ENCODE measurements at places on chromosomes 2 and 18.

DNA sequence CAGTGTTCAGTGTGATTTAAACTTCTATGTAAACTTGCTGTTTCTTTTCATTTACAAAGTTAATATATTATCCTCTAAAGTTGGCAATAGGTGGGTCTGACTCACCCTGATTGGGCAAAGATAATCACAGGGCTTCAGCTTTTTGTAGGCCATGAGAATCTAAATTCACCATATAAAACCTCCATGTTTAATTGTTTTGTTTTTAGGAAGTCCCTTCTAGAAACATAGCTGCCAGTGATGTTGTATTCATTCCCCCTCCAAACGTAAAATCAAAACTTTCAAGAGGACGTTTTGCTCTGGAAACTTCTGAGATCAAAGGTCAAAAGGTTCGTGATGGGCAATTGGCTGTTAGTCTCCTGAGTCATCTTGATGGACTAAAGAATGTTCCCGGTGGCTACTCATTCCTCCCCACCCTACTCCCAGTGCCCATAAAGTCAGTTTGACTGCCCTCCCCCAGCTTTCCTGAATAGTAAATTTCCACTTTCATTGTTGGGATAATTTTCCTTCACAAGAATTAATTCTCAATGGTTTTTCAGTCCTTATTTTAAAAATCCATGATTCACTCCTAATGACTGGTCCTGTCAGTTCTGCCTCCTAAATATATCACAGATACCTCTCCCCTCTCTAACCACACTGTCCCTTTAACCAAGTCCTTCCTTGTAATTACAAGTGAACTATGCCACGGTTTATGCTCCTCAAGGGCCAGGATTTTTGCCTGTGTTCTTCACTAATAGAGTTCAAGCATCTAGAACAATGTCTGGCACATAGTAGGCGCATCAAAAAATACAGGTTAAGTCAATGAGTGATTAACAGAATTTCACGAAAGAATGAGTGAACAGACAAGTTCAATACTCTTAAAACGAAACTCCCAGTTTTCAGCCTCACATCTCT, 164.4 kb upstream of the VRK2 start:
- peak; percentile 62 for DNase-seq

DNA sequence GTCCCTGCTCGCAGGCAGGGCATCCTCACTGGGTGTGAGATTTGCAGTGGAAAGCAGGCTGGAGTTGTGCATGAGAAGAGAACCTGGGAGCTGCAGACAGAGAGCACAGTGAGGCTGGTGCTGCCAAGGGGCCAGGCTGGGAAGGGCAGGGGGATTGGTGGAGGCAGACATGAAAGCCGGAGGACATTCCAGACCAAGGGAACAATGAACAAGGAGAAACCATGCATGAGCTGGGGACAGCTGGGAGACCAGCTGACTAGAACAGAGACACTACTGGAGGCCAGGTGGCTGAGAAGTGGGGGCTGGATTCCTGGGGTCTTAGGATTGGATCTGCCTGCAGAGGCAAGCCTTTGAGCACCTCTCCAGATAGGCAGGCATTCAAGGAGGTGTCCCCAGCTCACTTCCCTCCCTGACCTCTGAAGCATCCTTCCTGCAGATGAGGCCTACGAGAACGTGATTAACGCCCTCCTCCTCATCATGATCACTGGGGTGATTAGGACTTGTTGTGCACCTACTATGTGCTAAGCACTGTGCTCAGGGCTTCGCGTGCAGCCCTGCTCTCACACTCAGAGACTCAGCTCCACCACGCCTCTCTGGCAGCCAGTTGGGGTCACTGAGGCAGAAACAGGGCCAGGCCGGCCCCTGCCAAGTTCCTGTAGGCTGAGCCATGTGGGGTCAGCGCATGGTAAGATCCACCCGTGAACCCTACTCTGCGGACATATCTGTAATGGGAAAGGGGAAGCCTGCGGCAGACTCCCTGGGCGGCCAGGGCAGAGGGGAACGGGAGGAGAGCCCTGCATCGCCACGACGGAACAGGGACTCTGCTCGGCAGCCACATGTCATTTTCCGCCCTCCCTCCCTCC, 74.8 kb upstream of the SLC66A3 start:
- no peak for DNase-seq

GRCh38 chr2:241910604-241911520, 41.3 kb downstream of the RTP5 start:
- DNase-seq, result no peak

DNA sequence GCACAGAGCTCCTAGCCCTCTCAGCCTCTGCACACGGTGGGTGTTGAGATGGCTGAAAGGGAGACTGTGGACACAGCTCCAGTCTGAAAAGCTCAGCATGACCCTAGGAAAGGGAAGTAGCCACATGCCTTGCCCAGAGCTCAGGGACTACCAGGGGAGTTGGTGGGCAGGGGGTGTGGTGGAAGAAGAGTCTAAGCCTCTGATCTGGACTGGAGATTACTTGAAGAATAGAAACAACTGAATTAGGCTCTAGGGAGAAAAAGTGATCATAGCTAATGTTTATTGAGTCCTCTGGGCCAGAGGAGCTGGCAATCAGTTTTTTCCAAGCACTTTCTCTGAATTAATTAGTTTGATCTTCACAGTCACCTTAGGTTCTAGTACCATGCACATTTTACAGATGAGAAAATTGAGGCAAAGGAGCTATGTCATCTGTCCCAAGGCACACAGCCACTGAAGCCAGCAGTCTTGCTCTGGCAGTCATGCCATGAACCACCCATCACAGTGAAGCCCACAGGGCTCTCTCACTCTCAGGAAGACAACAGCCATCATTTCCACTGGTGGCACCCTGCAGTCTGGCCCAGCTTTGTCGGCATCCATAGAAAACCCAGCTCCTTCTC, 10.3 kb downstream of the SDC1 start:
- DNase-seq, result no peak

DNA sequence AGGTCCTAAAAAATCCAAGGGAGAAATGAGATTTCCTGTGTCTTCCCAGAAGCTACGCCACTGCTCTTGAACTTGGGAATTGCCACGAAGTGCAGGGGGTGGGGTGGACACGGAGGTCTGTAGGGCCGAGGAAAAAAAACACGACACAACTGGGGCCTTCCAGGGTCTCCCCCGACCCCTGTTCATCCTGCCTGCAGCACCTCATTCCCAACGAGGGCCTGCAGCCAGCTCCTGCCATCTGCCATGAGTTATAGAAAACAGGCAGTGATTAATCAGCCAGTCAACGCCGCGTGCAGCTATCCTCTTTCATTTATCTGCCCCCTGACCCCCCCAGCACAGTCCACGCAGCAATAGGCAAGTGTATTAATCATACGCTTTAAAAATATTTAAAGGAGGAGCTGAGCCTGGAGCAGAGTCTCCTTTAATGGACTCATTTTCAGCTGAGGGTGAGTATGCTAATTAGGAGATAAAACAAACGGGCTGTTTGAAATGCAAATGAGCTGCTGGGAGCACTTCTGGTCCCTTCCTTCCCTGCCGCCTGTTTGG, 209.9 kb downstream of the TFCP2L1 start:
- peak; percentile 87 for DNase-seq

DNA sequence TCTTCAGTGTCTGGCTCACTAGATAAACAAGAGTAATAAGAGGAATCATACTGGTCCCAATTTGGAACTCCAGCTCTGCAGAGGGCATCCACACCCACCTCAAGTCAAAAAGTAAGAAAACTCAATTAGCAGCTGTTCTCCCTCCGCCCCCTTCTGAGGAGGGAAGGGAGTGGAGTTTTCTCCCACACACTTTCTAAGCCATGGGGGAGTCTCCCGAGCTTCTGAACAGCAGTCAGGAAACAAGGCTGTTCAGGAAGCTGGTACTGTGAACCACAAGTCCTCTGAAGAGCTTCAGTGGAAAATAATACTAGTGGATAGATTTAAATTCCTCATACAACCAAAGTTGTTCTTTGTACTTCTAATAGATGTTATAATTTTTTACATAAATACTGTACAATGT, 32.9 kb upstream of the SPTBN1 start:
- DNase-seq, result no peak

DNA sequence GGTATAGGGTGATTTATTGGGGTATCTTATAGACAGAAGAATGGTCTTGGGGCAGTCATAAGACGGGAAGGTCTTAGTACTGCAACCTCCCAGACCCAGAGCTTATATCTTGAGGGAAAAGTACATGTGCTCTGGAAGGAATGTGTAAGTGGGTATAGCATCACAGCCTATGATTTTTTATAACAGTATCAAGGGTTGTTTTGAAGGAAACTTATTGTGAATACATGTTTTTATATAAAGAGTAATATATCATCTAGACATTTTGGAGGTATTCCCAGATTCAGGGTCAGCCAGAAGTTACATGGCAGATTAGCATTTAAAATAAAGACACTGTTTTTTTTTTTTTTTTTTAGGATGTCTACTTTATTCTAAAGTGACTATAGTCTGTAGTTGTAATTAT, 47.6 kb upstream of the STON1 start:
- DNase-seq, result no peak

All from AG08395 (cell line).